ENCODE measurements at places on chromosomes 12 and 14. TPM values are rescaled to one million over a fixed set of nuclear protein-coding genes. Genes with fewer than 3 reads are reported as not detected.

GRCh38 chr12:109739747-109740693 lies 26.4 kb downstream of the FAM222A start:
- peak; percentile 37 for DNase-seq

GRCh38 chr12:109987615-109988014 lies 8.6 kb downstream of the GIT2 start:
- no peak for DNase-seq

- DNase-seq, result no peak
Observed at GRCh38 chr14:87952307-87953094, 40.5 kb downstream of the GALC start.

GRCh38 chr12:120314220-120314619 lies 12.1 kb downstream of the SIRT4 start:
- DNase-seq, result peak; percentile 19

DNA sequence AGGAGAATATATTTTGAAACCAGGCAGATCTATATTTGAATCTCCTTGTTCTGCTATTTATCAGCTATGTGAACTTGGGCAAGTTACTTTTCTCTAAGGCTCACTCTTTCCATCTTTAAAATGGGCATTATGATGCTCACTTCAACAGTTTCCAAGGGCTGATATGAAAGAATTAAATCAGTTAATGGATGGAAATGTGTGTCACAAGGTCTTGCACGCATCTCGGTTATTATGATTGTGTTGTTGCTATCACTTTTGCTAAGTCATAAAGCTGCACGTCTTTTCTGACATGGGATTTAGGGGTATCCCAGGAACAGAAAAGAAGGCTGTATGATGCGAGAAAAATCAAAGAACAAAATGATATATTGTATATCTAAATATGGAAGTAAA lies 721.5 kb upstream of the TBX3 start:
- peak; percentile 16 for DNase-seq

- peak; percentile 34 for DNase-seq
Observed at GRCh38 chr12:29519585-29520182, 22.2 kb upstream of the OVCH1 start.

GRCh38 chr12:120649442-120650232 lies 9.2 kb downstream of the CABP1 start:
- peak; percentile 39 for DNase-seq

DNA sequence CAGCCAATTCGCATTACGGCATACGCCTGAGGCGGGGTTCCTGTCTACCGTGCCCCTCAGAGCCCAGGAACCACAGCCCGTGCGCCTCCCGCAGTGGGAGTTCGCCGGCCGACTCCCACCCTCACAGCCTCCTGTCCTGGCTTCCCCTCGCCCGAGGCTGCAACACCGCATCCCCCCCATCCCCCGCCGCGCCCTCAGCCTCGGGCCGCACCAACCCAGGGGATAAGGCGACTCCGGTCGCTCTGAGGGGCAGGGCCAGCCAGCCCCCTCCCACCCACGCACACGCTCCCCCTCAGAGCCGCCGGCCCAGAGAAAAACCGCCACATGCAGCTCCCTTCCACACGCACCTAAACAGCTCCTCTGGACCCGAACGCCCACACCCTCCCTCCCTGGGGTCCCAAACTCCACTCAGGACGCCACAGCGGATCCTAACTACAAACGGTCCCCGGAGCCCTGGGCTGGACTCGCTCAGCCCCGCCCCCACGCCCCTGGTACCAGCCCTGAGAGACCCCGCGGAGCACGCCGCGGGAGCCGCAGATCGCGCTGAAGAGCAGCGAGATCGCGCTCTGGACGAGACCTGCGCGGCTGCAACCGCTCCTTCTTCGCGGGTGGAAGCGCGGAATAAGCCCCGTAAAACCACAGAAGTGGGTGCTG lies at the start of gene C14orf39:
Gene C14orf39, minus strand, starts transcription at position 466 of the 654 bp plus-strand sequence. CDS start 985 bp downstream, outside the sequence.
- peak; percentile 78 for DNase-seq

DNA sequence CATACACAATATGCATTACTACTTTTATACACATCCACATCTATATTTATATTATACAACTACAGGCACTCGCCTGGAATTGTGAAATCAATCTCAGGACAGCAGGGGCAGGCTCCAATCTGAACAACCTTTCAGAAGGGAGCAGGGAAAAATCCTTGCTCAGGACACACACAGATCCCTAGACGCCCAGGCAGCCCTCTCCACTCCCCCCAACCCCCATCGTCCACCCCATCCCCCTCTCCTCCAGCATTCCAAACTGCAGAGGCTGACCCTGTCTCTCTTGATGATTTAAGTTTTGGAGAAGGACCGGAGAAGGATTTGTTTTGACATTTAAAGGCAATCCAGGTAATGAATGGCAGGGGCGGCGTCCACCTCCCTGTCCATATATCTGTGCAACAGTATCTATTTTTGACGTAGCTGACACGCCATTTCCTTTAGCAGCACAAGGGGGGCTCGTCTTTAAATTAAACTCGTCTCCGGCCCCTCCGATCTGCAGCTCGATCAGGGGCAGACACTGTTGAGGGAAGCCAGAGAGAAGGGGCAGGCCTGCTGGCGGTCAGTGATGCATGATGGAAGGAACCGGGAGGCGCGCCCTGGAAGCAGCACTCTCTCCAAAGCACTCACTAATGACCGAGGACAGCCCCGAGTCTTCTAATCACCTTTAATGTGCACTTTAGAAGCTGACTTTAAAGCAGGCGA lies 95.0 kb upstream of the TBX5 start:
- DNase-seq, result no peak

GRCh38 chr12:55726971-55727370 lies 1.8 kb downstream of the CD63 start:
- DNase-seq, result no peak

Gene PLEKHG3
- 30.9 TPM for total RNA-seq

Gene FAM181A
- total RNA-seq, result not detected

All from Daoy (cell line).